Left cardiac atrium (tissue), 4 donors: ENCODE measurements at places on chromosomes 2 and 18.

- peak; percentile 46 for DNase-seq
Observed at GRCh38 chr2:168635065-168635577, 167.3 kb upstream of the NOSTRIN start.

GRCh38 chr2:200743042-200743676 is 68.6 kb upstream of the BZW1 start:
- DNase-seq: no peak

- DNase-seq: no peak
Observed at GRCh38 chr2:70095720-70096670, 8.7 kb downstream of the PCBP1 start.

- DNase-seq: no peak
Observed at GRCh38 chr2:86275384-86275799, 62.0 kb downstream of the REEP1 start.

- no peak for DNase-seq
Observed at GRCh38 chr18:10681581-10682367, 155.9 kb downstream of the NAPG start.

DNA sequence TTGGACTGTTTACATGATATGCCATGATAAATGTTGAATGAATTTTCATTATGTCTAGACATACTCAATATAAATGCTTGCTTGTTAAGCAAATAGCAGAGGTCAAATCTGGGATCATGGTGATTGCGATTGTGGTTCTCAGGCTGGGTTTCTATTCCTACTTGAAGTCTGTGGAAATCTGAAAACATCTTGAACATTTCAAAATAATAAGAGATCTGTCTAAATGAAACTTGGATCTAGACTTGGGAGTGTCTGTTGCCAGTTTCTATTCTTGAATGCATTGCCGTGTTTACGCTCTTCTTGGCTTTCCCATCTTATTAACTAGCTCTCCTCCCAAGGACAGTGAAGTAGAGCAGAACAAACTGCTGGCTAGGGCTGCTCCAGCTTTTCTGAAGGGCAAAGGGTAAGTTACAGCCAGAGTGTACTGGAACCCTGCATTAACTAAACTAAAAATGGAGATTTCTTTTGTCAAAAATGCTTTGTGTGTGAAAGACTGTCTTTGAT is 127.7 kb downstream of the DTNA start:
- no peak for DNase-seq

DNA sequence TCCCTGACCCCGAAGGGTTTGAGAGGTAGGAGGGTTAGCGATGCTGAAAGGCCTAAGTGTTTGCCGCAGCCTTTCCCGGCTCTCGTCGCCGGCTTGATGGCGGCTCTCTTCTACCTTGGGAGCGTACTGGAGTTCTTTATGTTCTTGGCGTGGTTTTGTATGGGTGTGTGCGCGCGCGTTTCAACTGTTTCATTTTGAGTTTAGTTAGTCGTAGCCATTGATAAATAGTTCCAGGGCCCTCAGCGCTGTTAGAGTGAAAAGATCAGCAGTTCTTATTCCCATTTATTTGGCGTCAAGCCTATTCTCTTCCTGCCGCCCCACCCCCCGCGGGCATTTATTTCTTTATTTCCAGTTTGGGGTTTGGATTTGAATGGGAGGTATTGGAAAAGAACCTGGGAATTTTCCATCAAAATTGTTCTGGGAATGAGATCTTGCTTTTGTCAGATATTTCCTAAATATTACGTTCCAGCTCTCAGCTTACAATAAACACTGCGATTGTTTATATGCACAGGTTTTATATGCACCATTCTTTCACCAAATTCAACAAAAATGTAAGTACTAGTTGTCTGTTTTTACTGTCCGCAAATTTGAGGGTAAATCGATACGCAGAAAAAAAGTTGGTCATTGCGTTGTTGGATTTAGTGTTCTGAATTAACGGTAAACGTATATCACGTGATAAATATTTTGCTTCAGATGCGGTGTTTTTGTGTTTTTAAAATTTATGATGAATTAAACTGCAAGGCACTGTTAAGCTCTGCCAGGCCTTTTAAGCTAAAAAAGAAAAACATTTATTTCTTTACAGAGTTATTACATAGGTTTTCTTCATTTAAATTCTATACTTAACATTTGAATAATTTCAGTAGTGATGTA is 954 bp downstream of the CCNT2 start:
- no peak for DNase-seq

DNA sequence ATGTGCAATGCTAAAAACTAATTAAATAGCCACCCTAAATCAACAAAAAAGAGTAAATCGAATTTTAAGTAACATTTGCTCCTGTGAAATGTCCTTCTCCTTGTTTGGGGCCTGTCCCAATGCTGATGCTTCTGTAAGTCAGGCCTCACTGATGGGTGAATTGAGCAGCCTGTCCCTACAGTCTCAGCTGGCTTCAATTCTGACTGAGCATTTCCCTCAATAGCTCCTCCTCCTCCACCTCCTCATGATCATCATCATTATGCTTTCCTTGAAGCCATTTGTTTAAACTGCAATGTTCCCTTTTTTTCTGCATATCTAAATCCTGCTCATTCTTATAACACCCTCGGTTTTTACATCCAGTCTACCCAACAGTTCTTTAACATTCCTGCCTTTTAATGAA is 137.2 kb upstream of the CELF4 start:
- DNase-seq: no peak

GRCh38 chr2:168587307-168587706 is 131.2 kb downstream of the CERS6 start:
- no peak for DNase-seq

GRCh38 chr2:9703701-9704221 is 73.0 kb upstream of the YWHAQ start:
- DNase-seq: no peak

DNA sequence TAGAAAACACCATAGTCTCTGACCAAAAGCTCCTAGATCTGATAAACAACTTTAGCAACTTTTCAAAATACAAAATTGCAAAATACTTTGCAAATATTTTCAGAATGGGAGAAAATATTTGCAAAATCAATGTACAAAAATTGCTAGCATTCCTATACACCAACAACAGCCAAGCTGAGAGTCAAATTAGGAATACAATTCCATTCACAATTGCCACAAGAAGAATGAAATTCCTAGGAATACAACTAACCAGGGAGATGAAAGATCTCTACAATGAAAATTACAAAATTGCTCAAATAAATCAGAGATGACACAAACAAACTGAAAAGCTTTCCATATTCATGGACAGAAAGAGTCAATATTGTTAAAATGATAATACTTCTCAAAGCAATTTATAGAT is 327.0 kb upstream of the ZC3H15 start:
- no peak for DNase-seq

GRCh38 chr2:119453972-119454593 is 22.4 kb downstream of the TMEM37 start:
- no peak for DNase-seq

- DNase-seq: peak; percentile 25
Observed at GRCh38 chr2:27306573-27307286, 1.5 kb downstream of the UCN start.

DNA sequence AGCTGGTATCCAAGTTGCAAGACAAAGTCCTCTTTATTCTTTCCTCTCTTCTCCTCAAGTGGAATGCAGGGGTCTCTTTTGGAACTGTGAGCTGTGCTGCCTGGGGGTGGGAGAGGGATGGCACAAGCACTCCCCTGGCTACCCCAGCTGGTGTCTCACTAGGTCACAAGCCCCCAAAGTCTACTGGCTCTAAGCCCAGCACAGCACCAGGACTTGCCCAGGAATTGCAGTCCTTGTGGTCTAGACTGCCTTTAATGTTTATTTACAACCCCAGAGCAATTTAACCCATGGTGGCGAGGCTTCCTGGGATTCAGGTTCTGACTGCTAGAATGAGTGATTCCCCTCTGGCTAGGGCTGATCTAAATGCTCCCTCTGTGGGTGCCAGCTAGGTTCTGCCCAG is 199.0 kb upstream of the STK17B start:
- no peak for DNase-seq

DNA sequence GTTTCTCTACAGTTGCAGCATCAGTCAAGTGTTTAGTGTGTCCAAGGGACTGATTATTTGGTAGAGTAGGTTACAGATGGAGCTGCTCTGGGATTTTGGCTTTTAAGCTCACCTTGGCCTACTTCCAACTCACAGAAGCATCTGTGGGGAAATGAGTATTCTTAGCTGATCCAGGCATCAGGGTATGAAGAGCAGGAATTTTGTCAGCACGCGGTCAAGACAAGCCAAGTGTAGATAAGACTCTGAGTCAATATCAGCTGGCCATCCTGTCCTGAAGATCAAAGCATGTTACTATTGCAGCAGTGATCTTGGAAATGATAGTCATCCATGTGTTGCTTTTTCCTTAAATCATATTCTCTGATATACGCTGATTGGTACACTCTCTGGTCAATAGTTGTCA is 24.4 kb downstream of the SERPINB4 start:
- no peak for DNase-seq

- DNase-seq: no peak
Observed at GRCh38 chr2:235610696-235611257, 116.9 kb downstream of the AGAP1 start.

DNA sequence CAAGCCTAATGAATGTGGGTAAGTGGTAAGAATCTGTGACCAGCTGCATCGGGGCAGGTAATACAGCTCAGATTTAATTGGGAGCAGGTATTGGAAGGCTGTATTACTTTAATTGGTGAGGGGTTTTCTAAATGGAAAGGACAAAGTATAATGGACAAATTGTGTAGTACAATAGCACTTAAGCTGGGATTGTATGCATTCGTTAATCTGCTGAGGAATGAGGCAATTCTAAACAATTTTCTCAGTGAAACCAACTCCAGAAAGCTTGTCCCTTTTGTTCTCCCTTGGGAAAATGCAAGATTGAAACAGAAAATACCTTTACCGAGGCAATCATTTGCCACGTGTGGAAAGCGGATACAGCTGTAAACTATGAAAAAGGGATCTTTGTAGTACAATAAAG is 801.6 kb upstream of the POU3F3 start:
- no peak for DNase-seq

GRCh38 chr2:10839813-10840212 is 27.2 kb upstream of the PDIA6 start:
- no peak for DNase-seq

DNA sequence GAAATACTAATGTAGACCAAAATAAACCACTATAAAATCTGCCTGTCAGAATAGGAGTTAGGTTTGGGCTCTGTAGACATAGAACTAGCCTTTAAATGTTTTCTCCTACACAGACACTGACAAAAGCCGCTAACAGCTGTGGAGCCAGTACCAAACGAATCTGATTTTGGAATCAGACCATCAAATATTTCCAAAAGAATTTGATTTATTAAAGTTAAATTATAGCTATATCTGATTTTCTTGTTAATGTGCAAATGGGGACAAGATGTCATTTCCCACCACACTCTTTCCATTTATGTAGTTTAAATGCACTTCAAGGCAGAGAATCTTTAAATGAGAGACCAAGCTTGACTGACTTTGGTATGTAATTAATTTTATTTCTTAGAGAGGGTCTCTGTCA is 343.4 kb upstream of the FIGN start:
- no peak for DNase-seq

DNA sequence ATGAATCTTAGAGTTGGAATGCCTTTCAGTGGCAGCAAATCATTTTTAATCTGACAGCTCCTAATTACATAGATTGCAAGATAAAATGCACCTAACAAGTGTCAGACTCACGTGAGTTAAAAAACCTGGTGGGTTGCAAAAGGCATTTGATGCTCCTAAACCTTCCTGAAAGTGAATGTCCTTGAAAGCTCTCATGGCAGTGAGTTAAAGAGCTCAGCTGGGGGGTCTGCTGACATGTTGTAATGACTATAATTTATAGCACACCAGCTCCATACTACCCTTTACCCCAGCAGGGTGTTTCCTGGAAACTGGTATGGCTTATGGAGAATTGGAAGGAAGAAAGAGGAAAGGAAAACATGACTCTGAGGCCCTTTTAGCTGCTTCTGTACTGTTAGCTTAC is 91.9 kb upstream of the CAVIN2 start:
- DNase-seq: no peak

- no peak for DNase-seq
Observed at GRCh38 chr2:175002547-175003274, 2.5 kb downstream of the CHN1 start.

- no peak for DNase-seq
Observed at GRCh38 chr2:222797261-222797660, 63.6 kb upstream of the ACSL3 start.

GRCh38 chr18:61127714-61128467 is 205.3 kb upstream of the CDH20 start:
- DNase-seq: no peak

GRCh38 chr2:151423760-151424159 is 14.1 kb downstream of the RIF1 start:
- no peak for DNase-seq

- DNase-seq: no peak
Observed at GRCh38 chr18:47737198-47737830, 193.1 kb downstream of the SMAD2 start.

- no peak for DNase-seq
Observed at GRCh38 chr2:191012346-191012745, 1.6 kb downstream of the STAT1 start.

- no peak for DNase-seq
Observed at GRCh38 chr2:230018153-230018552, 50.6 kb downstream of the SLC16A14 start.

- no peak for DNase-seq
Observed at GRCh38 chr2:158305501-158305900, 151.1 kb downstream of the CCDC148 start.

DNA sequence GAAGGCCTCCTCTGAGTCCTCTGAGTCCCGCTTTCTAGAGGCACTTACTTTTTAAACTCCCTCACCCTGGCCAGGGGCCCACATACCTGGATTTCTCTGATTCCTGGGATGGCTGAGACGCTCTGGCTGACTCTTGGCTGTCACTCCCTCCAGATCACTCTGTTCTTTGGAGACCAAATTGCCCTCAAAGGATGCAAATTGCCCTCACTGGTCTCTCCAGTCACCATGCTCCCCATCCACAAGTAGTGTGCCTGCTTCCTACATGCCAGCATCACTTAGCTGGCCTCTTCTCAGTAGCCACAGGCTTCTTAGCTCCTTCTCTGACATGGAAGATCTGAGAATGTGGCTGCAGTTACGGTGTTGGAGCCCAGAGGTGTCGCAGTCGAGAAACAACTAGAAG is 41.3 kb upstream of the CCDC68 start:
- no peak for DNase-seq

GRCh38 chr2:36708041-36708741 is 11.7 kb downstream of the VIT start:
- DNase-seq: no peak
